ENCODE measurements at places on chromosomes 13 and 19.

- no peak for DNase-seq
Observed at GRCh38 chr19:54418930-54419800, 3.9 kb downstream of the TTYH1 start.

DNA sequence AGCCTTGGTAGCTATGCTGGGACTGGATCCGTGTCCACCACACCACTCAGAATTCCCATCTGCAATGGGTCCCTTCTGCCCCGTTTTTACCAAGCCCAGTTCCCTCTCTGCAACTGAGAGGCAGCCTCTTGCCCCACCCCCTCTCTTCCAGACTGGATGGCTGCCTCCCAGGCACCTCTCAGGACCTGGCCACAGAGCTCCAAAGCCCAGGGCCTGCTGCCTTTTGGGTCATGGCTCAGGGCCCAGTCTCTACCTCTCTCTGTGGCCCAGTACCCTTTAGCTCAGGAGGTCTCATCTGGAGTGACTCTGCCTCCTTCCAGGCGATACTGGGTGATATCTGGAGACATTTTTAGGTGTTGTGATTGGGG, 10.3 kb upstream of the ZBTB7A start:
- no peak for DNase-seq

DNA sequence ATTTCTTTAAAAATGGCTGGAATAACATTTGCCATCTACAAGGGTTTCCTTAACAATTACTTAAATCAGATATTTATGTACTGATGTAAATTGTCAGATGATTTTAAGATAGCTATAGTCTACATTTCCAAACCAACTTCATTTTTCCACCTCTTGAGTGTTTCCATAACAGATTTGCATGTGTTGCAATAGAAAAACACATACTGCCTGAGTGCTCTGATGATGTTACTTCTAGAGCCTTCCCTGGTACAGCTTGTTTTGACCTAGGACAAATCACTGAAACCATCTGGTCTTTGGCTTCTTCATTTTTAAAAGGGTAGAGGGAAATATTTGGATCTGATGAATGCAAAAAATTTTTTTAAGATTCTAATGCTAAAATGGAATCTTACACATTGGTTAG, 245.9 kb downstream of the PCDH9 start:
- no peak for DNase-seq

- DNase-seq, result no peak
Observed at GRCh38 chr19:43789029-43789428, 8.3 kb upstream of the KCNN4 start.

DNA sequence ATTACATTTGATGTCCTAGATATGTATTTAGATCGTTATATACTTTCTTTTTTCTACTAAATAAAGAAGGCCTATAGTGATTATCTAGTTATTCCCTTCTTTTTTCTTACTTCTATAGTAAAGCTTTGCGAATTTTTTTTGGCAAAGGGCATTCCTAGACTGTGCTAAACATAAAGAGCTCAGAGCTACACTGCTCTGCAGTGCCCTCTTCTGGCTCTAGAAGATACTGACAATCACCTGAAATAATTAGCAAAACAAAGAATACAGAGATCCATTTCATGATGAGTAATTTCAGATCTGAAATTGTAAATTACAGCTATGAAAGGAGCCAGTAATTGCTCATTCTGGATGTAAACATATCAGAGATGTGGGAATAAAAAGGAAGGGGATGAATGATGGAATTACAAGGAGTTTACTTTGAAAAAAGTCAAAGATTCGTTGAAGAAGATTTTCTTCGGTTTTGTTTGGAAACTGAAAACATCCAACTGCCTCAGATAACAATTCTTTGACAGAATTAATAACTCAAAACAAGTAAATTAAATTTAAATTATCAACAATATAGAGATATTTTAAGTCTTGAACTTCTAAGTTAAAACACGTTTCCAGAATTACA, 288.5 kb downstream of the NALCN start:
- no peak for DNase-seq

- no peak for DNase-seq
Observed at GRCh38 chr13:103960001-103960400, 893.8 kb upstream of the SLC10A2 start.

GRCh38 chr19:17830567-17831418, 9.5 kb upstream of the INSL3 start:
- DNase-seq, result no peak

DNA sequence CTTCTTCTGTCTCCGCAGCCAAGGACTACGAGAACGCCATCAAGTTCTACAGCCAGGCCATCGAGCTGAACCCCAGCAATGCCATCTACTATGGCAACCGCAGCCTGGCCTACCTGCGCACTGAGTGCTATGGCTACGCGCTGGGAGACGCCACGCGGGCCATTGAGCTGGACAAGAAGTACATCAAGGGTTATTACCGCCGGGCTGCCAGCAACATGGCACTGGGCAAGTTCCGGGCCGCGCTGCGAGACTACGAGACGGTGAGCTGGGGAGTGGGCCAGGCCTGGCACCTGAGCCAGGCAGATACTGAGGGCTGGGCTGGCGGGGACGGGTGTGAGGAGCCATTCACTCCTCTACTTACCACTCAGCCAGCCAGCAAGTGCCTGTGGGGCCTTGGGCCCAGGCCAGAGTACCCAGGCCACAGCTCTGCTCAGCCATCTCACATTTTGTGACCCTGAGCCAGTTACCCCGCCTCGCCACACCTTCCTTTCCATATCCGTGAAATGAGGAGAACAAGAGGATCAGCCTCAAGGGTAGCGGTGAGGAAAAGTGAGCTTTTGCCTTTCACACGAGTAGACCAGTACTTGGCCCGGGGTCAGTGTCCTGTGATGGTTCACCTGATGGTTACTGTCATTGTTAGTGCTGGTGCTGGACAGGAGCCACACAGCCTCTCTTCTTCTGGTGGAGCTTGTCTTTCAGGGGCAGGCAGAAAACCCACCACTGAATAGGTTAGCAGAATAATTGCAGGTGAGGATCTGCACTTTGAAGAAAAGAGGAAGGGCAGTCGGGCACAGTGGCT, 7.0 kb downstream of the PPP5C start:
- no peak for DNase-seq

GRCh38 chr13:28199089-28199488, 60.7 kb downstream of the PAN3 start:
- no peak for DNase-seq

DNA sequence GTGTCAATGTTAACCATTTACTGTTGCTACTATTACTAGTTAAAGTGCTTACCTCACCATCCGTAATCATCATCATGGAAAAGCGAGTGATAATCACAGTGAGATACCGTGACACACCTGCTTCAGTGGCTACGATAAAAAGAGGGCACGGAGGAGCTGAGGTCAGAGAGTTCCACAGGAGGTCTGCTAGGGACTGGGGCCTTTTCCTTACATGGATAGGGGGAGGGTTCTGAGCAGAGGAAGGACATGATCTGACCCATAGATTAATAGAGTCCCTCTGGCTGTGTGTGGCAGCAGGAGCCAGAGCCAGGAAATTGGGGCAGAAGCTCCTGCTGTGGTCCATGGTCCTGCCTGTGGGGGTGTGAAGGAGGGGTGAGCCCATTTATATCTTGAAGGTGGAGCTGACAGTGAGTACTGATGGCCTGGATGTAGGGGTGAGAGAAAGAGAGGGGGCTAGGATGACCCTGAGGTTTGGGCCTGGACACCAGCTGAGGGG, 136.7 kb downstream of the SIPA1L3 start:
- DNase-seq, result no peak

GRCh38 chr13:27406178-27406939, 18.1 kb upstream of the GTF3A start:
- DNase-seq, result peak; percentile 44

GRCh38 chr19:10259162-10259905, 7.3 kb downstream of the MRPL4 start:
- DNase-seq, result peak; percentile 81

DNA sequence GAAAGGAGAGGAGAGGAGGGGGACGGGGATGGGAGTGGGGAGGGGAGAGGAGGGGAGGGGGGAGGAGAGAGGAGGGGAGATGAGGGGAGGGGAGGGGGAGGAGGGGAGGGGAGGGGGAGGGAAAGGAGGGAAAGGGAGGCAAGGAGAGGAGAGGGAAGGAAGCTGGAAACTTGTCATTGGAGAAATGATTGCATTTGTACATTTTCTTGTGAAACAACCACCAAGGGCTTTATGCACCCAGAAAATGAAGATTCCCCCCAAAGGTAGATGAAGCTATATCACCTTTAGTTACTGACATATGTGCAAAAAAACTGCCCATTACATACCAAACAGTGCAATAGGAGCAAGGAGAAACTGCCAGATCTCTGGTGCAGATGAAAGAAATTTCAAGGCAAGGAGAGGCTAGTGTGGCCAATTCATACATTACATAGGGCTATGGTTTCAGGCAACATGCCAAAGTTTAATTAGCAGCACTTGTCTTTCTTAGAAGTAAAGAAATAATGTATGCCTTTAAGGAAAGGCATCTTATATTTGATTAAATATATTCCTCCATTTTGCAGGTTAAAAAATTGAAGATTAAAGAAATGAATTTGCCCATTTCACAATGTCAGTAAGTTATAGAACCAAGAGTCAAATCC, 49.5 kb upstream of the STK24 start:
- no peak for DNase-seq

DNA sequence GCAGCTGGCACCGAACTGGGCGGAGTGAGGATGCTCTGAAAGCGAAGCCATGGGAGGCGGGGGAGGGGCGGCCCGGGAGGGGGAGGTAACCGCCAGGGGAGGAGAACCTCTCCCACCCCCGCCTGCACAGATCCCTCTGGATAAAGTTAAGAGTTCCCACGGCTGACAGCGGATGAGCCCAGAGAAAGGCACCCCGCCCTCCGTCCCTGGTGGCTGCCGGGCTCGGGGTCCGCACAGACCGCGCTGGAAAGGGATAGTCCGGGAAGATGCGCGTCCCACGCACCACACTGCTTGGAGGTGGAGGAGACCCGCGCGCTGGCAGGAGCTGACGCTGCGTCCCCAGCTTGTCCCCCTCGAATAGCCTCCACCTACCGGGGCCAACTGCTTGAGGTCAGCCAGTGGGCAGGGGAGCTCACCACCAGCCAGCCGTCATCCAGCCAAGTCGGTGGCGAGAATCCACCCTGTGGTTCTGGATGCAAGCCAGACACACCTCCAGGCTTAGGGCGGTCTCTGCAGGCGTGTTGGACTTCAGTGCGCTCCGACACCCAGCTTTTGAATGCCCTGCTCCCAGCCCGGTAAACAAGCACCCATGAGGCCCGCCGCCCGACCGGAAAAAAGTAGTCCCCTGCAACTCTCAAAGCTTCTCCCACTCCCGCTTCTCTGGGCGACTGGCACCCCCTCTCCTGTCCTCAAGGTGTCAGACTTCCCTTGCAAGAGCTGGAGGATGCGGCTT, at the start of gene TRPC4:
TSS of gene TRPC4 (minus strand) at position 17 of the 733 bp plus-strand sequence. CDS start 86,439 bp downstream, outside the sequence.
- no peak for DNase-seq

- DNase-seq, result peak; percentile 53
Observed at GRCh38 chr19:45125975-45126493, 33.1 kb downstream of the PPP1R37 start.

DNA sequence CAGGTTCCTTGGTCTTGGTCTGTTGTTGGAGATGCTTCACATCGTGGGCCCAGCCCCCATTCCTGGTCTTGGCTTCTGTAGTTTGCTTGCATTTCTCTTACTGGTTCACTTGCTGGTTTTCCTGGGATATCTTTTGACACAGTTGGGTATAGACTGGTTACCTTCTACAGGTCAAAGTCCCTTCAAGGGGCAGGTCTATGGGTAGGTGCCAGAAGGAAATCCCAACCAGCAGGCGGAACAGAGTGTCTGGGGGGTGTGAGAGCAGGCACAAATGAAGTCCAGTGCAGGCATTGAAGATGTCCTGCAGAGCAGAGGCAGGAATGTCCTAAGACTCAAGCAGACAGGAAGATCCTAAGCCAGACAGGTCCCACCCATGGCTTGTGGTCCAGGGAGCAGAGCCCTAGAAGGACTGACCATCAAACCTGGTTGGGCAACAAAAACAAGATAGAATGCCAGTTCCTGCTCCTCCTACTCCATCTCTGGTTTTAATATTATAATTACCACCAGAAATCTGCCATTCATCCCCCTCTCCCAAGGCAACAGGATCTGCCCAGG, 17.7 kb upstream of the WASF3 start:
- DNase-seq, result no peak

GRCh38 chr19:13044231-13044836, 49.1 kb downstream of the NFIX start:
- peak; percentile 44 for DNase-seq

DNA sequence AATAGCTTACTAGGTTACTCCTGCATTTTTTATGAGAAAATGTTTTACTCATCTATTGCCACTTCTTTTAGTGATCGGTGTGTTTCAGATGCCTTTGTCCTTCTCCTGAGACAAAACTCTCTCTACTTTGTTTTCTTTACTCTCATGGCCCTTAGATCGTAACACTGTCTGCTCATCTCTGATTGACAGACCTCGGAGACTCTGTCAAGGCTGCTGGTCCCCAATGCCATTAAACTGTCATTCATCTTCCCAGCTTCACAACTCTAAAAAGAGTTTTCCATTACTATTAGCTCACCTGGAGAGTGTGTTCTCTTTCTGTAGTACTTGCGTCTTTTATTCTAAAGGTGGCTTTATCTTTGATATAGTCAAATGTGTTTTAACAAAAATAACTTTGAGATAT, 765.2 kb downstream of the SLITRK1 start:
- DNase-seq, result no peak

- no peak for DNase-seq
Observed at GRCh38 chr13:85497652-85498051, 301.6 kb downstream of the SLITRK6 start.

DNA sequence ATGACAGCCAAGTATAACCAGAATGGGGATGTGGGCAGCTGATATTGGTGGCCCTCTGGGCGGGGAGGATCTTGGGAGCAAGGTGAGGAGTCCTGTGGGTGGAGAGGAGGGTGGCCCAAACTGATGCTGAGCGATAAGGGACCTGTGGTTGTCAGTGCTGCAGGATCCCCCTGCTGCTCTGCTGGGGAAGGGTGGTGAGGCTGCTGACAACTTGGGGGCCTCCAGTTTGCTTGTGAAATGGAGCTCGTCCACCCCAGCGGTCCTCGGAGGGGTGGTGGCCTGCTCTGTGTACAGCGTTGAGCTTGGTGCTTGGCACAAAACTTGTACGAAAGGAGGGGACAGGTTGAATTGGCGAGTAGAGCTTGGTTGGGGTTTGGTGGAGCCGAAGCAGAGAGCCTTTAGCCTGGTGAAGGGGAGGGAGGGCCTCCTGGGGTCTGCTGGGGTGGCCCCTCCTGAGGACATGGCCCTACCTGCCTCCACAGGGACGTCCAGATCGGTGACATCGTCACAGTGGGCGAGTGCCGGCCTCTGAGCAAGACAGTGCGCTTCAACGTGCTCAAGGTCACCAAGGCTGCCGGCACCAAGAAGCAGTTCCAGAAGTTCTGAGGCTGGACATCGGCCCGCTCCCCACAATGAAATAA, 2.9 kb downstream of the RPS11 start:
- DNase-seq, result no peak

- no peak for DNase-seq
Observed at GRCh38 chr13:105719859-105720258, 815.6 kb downstream of the EFNB2 start.

Measured in CD8-positive, alpha-beta memory T cell (primary cell).